SJSA1 (cell line): ENCODE measurements at places on chromosomes 2 and 18. TPM values are rescaled to one million over a fixed set of nuclear protein-coding genes. Genes with fewer than 3 reads are reported as not detected.
A peak's percentile ranks its signal among the peaks of the same experiment; 100 is the strongest.

DNA sequence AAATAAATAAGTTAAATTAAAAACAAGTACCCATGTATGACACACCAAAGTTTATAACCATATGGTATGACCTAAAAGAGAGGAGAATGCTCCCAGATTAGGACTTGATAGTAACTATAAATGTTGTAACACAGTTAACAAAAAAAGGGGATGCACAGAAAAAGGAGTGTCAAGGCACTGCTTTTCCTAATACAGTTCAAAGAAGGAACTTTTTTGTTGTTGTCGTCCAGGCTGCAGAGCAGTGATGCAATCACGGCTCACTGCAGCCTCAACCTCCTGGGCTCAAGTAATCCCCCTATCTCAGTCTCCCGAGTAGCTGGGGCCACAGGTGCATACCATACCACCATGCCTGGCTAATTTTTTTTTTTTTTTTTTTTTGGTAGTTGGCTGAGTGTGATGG is 2.7 kb downstream of the NARS1 start:
- DNase-seq = no peak

GRCh38 chr2:238694922-238695321 is 153.0 kb upstream of the TWIST2 start:
- no peak for DNase-seq

DNA sequence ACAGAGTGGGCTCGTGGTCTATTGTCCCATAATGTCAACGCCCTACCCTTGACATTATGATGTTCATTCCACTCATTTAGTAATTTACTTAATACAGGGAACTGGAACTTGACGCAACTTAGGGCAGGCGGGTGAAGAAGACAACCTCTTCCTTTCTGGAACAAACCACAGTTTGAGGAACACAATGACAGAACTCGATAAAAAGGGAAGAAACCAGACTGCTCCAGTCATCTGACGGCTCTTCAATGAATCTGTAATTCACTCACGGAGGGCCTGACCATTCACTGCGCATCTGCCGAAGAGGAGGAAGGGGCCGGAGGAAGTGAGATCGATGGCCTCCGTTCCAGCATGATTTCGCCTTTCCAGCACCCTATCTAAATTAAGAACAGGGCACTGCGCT is 83.2 kb downstream of the BCL2 start:
- DNase-seq = no peak

DNA sequence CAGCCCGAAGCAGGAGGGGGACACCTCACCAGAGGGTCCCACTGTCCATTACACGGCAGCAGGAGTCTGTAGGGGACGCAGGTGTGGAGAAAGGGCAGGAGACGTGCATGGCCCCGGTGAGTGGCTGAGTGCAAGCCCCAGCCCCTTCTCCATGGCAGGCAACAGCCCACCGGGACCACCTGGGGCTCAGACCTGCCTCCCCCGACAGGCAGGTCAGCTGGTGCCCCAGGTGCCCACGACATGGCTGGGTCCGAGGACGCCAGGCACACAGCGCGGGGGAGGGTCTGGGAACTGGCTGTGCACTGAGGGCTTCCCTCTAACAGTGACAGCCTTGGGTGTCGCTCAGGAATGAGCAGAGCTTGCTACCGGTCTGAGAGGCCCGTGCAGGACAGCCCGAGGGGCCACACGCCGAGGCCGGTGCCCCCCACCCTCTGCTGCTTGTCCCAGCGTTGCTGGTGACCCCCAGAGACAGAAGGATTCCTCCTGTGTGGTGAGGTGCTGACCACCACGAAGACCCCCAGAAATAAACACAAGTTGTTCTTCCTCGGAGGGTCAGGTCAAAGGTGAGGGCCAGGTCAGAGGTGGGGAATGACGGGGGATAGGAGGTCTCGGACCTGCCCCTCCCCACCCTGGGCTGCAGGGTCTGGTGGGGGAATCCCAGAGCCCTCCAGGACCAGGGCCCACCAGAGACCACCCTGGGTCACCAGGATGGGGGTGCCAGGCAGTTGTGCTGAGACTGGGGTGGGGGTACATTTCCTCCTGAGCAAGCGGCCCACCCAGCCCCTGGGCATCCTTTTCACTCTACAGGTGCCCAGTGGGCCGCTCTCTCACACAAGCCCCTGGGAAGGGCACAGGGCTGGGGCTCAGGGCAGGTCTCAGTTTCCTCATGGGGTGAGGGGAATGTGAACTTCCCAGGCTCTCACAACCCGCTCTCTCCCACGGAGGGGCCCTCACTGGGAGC is 50.6 kb downstream of the SLC66A2 start:
- DNase-seq = no peak

DNA sequence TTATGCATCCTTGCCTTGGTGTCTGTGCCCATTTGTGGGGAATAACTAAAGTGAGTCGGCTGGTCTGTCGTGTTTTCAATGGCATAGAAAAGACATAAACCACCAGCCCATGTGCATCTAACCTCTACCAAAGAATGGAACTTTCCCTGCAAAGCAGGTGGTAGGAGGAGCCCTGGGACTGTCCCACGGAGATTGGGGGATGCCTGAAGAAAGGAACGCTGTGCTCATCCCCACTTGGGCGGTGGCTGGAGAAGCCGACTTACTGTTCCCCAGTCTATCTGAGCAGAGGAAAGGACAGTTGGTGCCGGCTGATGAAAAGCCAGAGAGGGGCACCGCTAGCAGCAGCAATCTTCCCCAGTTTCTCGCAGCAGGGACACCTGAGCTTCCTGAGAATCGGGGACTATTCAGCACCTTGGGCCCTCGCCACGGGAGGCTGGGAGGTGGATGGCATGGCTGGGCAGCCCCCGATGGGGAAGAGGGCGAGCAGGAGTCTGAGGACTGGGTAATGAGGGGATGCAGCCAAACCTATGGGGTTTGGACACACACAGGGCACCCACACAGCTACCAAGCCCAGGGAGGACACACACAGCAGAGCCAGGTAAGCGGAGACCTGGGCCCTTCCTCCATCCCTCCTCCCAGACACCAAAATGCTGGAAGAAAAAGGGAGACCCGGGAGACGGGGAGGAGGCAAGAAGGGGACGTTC is 53.7 kb upstream of the AGAP1 start:
- no peak for DNase-seq

GRCh38 chr18:78448106-78448505 is 531.5 kb upstream of the SALL3 start:
- DNase-seq = no peak

- DNase-seq = no peak
These were observed 45.3 kb downstream of the BIN1 start for GRCh38 chr2:127061375-127062273.

DNA sequence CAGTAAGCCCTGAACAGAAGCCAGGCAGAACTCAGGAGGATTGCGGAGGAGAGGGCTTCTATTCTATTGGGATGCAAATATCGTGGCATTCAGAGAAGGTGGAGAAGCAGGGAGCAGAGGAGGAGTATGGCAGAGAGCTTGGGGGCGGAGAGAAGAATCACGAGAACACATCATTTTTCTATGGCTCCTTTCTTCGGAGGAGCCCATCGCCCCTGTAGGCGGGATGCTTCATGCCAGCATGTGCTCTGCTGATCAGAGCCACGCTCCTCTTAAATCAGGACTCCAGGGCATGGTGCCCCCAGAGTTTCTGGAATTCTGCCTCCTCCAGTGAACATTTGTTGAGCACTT is 71.1 kb downstream of the CIB4 start:
- no peak for DNase-seq

DNA sequence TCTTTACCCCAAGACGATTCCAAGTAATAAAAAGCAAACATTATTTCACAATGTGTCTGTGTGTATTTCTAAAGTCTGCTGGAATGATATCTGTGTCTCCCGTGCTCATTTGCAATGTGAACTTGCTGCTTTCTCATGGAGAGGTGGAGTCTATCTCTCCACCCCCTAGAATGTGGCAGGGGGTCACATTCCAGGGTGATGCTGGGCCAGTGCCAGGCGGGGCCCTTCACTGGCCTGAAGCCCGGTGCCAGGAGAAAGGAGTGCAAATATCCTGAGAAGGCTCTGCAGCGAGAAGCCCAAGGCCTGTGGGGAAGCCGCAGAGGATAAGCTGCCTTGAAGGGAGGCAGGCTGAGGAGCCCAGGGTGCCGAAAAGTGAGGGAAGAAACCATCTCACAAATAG is 26.8 kb upstream of the LDLRAD4 start:
- no peak for DNase-seq

- DNase-seq = no peak
These were observed 507.5 kb downstream of the SLC4A3 start for GRCh38 chr2:220134756-220135534.

- DNase-seq = no peak
These were observed 76.1 kb downstream of the CABYR start for GRCh38 chr18:24214913-24215312.

DNA sequence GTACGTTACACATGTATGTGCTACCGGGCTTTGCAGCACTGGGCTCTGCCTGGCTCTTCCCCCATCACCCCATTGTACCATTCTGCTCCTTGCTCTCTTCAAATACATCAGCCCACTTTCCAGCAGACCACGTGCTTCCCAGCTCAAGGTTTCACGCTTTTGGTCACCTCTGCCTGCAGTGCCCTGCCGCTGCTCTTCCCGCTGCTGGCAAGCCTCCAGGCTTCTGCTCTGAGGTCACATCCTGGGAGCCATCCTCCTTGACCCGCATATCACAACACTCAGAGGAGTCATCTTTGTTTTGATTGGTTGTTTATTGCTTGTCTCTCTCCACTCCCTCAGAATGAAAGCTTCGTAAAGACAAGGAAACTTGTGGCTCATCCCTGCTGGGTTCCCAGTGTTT is 34.1 kb downstream of the KIF5C start:
- no peak for DNase-seq

- DNase-seq = no peak
These were observed 248.9 kb downstream of the TMEM182 start for GRCh38 chr2:103010751-103011150.

GRCh38 chr2:43819491-43820163 is 19.0 kb downstream of the ABCG5 start:
- no peak for DNase-seq

- DNase-seq = peak; percentile 66
These were observed 54.9 kb upstream of the BZW1 start for GRCh38 chr2:200756618-200757321.

- DNase-seq = no peak
These were observed 104.1 kb upstream of the ITPRID2 start for GRCh38 chr2:181787310-181788048.

GRCh38 chr2:99698896-99699295 is 209.1 kb upstream of the REV1 start:
- DNase-seq = no peak

GRCh38 chr2:176500901-176501300 is 231.7 kb downstream of the MTX2 start:
- DNase-seq = no peak

GRCh38 chr18:24928301-24928878 is 423.6 kb downstream of the ZNF521 start:
- DNase-seq = no peak

GRCh38 chr18:36335476-36336279 is 38.2 kb downstream of the FHOD3 start:
- no peak for DNase-seq

DNA sequence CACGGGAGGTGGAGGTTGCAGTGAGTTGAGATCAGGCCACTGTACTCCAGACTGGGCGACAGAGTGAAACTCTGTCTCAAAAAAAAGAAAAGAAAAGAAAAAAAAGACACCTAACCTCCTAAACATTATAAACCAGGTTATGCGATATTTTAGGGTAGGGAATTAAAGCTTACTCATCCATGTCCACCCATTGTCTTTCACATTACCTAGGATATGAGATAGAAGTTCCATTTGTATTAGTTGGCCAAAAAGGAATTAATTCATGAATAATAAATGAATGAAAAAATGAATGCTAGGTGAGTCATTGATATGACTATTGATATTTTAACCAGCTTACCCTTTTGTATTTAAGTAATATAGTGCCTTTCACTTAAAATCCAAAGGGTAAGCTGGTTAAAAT is 132.9 kb downstream of the FAM161A start:
- DNase-seq = no peak

- DNase-seq = no peak
These were observed 37.3 kb downstream of the CYP27C1 start for GRCh38 chr2:127182626-127183458.

DNA sequence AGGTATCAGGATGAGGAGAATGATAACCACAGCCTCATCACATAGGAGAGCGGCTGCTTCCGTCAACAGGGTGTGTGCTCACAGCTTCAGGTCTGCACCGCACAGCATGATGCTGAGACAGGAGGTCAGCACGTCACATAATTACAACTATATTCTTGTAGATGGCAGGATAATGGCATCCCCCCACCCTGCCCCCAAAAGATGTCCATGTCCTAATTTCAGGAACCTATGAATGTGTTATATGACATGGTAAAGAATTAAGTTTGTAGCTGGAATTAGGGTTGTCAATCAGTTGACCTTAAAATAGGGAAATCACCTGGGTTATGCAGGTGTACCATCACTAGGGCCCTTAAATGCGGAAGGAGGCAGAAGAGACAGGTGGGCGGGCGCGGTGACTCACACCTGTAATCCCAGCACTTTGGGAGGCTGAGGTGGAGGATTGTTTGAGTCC is 73.9 kb downstream of the ARL4C start:
- DNase-seq = no peak

GRCh38 chr2:102166189-102166845 is 20.5 kb upstream of the IL1RL2 start:
- DNase-seq = no peak

DNA sequence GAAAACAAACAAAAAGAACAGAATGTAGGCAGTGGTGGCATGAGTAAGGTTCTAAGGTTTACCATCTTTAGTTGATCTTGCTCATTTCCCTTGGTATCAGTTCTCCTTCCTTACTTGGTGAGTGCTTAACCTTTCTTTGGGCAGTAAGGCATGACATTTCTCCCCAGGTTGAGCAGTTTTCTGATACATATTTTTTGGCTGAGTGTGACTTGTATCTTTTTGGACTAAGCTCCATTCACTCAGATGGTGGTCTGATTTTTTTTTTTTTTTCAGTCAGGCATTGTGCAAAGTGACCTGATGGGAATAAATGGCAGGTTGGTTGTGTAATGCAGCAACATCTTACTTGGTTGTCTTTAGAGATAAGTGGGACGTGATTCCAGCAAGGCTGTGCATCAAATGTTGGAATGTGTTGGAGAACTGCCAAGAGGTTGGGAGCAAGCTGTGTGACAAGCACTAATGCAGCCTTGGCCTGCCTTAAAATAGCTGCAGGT is 15.1 kb downstream of the SPTBN1 start:
- peak; percentile 52 for DNase-seq

The EML6 gene
- total RNA-seq = 1.3 TPM in 1 of 2 replicates, not detected in the other

The SERPINB13 gene
- not detected in 2 replicates for total RNA-seq

The TDRD15 gene
- not detected in 2 replicates for total RNA-seq

The VWA3B gene
- not detected in 2 replicates for total RNA-seq

The RMDN2 gene
- total RNA-seq = 17.6 and 20.8 TPM in 2 replicates

The DIPK1C gene
- not detected in 2 replicates for total RNA-seq

The HOXD13 gene
- 0.06 and 0.50 TPM in 2 replicates for total RNA-seq

The SLC4A5 gene
- total RNA-seq = 0.08 TPM in 1 of 2 replicates, not detected in the other

The GALM gene
- 5.3 and 8.2 TPM in 2 replicates for total RNA-seq

The CNGA3 gene
- total RNA-seq = not detected in 2 replicates

The ECEL1 gene
- not detected in 2 replicates for total RNA-seq

The RAB27B gene
- 0.88 and 1.1 TPM in 2 replicates for total RNA-seq

The KIAA2012 gene
- total RNA-seq = 0.03 TPM in 1 of 2 replicates, not detected in the other

The IMPA2 gene
- total RNA-seq = 10.6 and 13.3 TPM in 2 replicates

The SCN9A gene
- 11.5 and 19.9 TPM in 2 replicates for total RNA-seq

The ITGA4 gene
- 69.9 and 80.0 TPM in 2 replicates for total RNA-seq

The ATOH8 gene
- total RNA-seq = 9.8 and 16.4 TPM in 2 replicates
